ENCODE measurements at places on chromosomes 7 and 10.

GRCh38 chr7:159023206-159023605, 121.5 kb downstream of the VIPR2 start:
- peak; percentile 66 for DNase-seq

DNA sequence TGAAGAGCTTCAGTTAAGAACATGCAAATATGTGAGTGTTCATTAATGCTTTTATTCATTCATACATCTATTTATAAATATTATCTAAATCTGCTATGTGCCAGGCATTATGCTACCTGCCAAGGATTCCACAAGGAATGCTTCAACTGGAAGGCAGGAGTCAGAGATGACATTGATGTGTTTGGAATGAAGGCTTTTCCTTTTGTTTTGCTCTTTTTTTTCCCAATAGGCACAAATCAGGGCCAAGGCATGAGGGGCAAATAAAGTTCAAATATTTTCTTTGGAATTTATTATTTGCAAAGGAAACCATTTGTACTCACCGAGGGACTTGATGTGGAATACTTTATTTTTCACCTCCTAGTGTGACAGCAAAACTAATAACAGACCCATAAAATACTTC, 530.3 kb downstream of the ARL4A start:
- DNase-seq = no peak

DNA sequence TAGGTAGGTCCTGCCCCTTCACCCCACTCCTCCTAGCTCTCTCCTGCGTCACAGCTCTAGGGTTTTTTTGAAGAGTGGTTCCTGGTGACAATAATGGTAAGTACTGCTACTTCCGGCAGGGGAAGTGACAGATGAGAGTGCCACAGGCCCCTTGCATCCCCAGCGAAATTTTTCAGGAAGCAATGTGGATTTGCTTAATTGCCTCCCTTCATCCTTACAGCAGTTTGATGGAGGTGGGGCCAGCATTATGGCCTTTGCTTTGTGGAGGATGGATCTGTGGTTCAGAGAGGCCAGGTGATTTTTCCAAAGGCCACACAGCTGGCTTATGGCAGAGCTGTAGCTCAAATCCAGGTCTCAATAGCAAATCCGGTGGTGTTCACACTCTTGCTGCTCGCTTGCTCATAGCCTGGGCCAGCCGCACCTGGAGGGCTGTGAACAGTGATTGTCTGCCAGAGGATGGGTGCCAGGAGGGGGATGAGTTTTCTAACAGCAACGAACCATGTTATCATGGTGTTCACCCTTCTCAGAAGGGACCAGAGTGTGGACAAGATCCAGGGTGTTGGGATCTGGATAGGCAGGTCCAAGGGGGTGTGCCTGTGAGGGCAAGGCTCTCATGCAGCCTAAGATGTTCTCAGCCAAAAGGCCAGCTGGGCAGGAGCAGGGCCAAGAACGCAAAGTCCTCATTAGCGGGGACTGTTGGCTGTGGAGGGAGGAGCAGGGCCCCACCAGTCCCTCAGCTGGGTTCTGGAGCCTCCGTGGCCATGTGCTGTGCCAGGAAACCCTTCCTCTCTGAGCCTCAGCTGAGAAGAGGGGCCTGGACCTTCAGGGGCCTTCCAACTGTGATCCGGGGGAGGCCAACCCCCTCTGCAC, 89.0 kb downstream of the EMX2 start:
- DNase-seq = no peak

DNA sequence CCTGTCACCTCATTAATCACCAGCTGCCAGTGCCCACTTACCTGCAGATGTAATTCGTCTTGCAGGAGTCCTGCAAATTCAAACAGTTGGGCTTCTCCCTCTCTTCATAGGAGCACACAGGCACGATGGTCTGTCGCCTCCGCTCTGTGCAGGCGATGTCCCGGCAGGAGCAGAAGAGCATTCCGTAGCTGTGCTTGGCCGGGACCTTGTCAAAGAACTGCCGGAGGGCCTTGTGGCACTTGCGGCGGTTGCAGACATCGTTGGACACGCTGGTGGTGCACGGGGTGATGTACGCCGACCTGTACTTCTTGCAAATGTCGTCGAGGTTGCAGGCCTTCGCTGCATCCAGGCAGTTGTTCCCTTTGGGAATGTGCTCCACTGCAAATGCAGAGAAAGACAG, 147.8 kb downstream of the GFRA1 start:
- DNase-seq = no peak

GRCh38 chr10:53664282-53665019, 891.9 kb upstream of the MBL2 start:
- DNase-seq = peak; percentile 26

- DNase-seq = no peak
Measured at GRCh38 chr7:84232646-84233045, 38.1 kb upstream of the SEMA3A start.

- DNase-seq = no peak
Measured at GRCh38 chr10:103905441-103905840, 12.5 kb downstream of the STN1 start.

GRCh38 chr10:35355971-35356724, 19.8 kb downstream of the CCNY start:
- DNase-seq = no peak

- DNase-seq = peak; percentile 77
Measured at GRCh38 chr7:1054861-1055450, 10.6 kb downstream of the GPR146 start.

DNA sequence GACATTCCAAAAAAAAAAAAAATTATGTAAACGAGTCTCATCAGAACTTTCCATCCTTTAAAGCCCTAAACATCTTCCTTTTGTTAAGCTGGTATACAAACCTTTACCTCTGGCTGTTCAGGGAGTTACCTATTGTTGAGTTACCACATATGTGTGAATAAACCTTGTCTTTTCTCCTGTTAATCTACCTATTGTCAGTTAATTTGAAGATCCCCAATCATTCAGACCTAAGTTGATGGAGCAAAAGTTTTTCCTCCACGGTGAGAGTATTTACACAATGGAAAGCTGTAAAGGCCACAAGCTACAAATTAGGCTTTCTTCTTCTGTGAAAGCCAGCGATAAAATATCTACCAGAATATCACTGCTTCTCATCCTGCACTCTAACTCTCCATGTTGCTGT, 80.3 kb downstream of the SKAP2 start:
- no peak for DNase-seq

DNA sequence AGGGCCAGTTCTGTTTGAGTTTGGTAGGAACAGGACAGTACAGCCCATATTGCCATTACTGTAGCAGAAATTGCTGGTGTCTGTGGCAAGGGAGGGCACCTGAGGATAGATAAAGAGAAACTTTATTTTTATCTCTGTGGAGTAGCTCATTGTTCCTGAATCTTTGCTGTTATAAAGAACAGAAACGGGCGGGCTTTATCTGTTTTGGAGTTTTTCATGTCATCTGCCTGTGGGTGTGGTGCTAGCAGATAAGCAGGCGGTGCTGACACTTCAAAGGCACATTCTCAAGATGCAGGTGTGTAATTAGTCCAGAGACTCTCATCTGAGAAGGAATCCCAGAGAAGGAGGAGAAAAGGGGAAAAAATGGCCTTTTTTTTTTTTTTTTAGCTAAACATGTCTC, 11.5 kb downstream of the ZNF273 start:
- DNase-seq = no peak

GRCh38 chr10:49526619-49527018, 12.3 kb downstream of the ERCC6 start:
- no peak for DNase-seq

DNA sequence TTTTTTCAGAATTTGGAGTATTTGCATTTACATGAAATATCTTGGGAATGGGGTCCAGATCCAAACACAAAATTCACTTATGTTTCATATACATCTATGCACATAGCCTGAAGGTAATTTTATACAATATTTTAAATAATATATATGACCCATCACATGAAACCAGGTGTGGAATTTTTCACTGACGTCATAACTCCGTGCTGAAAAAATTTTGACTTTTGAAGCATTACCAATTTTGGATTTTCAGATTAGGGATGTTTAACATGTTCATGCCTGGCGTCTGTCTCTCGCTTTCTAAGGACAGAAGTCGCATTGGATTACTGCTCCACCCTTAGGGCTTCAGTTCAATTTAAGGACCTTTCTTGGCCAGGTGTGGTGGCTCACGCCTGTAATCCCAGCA, 349.5 kb upstream of the PLXDC2 start:
- no peak for DNase-seq

GRCh38 chr7:131648491-131648890, 92.1 kb upstream of the PODXL start:
- DNase-seq = no peak

- no peak for DNase-seq
Measured at GRCh38 chr10:83955406-83955805, 183.9 kb upstream of the GHITM start.

Data from upper lobe of left lung (tissue), 6 donors.